Placental epithelial cell (primary cell): ENCODE measurements at places on chromosomes 7 and 10. TPM values are rescaled to one million over a fixed set of nuclear protein-coding genes. Genes with fewer than 3 reads are reported as not detected.

The PTPN20 gene
- total RNA-seq, result 10.6 and 14.3 TPM in 2 replicates

The TMEM139 gene
- 0.39 and 1.7 TPM in 2 replicates for total RNA-seq

The MMRN2 gene
- 1.3 and 5.5 TPM in 2 replicates for total RNA-seq

The POM121C gene
- 8.1 and 12.6 TPM in 2 replicates for total RNA-seq

The DKK1 gene
- 40.0 and 175 TPM in 2 replicates for total RNA-seq

The HOGA1 gene
- total RNA-seq, result 0.98 and 1.2 TPM in 2 replicates

The ZNF32 gene
- 17.6 and 35.3 TPM in 2 replicates for total RNA-seq

The RARRES2 gene
- total RNA-seq, result 0.79 TPM in 1 of 2 replicates, not detected in the other

The ENTPD1 gene
- 0.11 TPM in 1 of 2 replicates, not detected in the other for total RNA-seq

The ZKSCAN5 gene
- 12.1 and 14.9 TPM in 2 replicates for total RNA-seq
